ENCODE measurements at places on chromosomes 16 and 17.

DNA sequence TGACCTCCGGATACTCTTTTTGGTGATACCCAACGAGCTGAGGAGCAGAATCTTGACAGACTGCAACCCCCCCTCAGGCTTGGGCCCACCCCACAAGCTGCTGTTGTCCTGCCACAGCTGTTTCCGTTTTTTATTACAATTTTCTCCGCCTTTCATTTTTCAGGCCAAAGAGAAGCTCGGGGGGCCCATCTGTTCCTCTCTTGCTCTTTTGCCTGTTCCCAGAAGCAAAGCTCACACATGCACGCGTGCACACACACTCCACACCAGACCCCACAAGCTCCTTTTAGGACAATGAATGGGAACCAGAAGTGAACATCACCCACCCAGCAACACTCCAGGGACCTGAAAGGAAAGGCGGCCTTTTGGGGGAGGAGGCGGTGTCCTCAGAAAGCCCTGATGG lies 16.3 kb downstream of the SOX9 start:
- DNase-seq: no peak

- DNase-seq: no peak
Observed at GRCh38 chr17:73791631-73792030, 147.4 kb upstream of the SDK2 start.

- DNase-seq: no peak
Observed at GRCh38 chr17:78735832-78736525, 46.1 kb downstream of the CYTH1 start.

DNA sequence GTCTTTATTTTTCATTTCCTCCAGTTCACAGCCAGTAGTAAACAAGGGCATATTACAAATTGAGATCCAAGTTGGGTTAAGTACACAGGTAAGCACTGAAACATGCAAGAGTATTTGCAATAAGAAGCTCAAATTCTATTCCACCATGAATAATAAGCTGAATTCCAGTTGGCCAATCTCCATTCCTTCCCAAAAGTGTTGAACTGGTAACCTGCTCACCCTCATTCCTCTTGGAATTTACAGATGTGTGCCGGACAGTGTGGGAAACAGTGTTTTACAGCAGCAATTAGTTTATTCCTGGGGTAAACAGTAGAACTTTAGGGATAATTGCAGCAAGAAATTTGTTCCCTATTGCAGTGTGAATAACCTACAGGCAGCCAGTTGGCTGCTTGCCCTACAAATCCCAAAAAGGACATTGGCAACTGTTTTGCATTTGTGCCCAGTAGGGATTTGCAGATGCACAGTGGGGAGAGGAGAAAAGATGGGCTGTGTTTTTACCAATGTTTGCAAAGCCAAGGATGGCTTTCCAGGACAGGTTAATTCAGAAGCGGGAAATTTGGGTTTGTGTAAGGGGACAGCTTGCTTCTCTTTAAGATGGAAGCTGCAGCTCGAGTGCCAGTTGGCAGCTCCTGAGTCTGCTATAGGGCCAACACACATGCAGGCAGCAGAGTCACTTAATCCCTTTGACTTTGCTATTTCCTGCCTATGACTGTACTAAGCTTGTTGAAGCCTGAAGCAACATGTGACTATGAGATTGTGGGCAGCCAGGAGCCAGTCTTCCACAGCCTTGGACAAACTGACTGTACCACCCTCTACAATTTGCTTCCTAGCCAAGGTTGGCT lies 318.9 kb downstream of the MAP2K6 start:
- DNase-seq: no peak

DNA sequence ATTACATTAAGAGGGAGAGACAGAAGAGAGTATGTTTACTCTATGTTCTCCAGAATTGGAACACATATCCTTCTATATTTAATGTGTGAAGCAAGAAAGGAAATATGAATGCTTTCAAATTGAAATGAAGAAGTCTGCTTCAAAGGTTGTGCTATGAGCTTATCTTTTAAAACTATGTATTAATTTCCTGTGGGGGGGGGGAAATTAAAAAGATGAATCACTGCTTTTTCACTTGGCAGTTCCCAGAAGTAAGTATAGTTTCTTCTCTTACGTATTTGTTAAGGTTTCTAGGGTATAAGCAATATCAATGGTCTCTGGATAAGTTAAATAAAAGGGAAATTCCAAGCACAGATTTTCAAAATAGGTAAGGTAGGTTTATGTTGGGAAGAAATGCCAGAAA lies 7.0 kb downstream of the TERF2 start:
- no peak for DNase-seq

DNA sequence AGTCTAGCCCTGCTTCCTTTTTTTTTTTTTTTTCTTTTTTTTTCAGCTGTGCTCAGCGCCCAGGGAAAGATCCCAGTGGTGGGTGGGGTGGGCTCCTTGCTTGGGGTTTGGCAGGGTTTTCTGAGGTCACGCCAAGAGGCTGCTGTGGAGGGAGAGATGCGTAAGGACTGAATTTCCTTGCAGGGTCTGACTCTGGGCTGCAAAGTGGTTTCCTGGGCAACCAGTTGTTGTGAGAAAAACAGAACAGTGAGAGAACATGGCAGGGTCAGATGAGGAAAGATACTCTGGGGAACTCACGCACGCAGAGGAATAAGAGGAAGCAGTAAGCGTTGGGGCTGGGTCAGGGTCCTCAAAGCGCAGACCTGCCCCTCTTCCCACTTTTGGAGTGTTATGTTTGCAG lies 119.5 kb downstream of the IRF8 start:
- DNase-seq: no peak

DNA sequence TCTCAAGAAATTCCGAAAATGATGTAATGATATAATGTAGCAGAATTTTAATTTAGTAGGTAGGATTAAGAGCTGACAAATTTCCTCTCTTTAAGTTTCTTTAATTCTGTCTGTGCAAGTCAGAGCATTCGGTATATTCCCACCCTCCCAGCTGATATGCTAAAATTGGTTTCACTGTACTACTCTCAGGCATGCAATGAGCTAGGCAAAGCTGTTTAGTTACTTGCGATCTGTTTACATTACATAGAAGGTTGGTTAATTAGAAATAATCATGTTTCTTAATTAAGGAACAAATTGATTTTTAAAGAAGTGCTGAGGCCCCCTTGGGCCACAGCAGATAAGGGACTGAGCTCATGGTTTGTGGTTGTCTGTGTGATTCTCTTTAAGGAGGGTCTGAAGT lies 432.8 kb upstream of the HSBP1 start:
- DNase-seq: no peak

GRCh38 chr17:68535922-68536321 lies 23.7 kb downstream of the PRKAR1A start:
- no peak for DNase-seq

GRCh38 chr17:14038206-14038605 lies 31.1 kb upstream of the COX10 start:
- no peak for DNase-seq

GRCh38 chr16:27640277-27640600 lies 90.3 kb downstream of the KATNIP start:
- no peak for DNase-seq

- no peak for DNase-seq
Observed at GRCh38 chr17:5931616-5932015, 138.6 kb upstream of the WSCD1 start.

GRCh38 chr16:66258916-66259845 lies 107.3 kb upstream of the CDH5 start:
- no peak for DNase-seq

- no peak for DNase-seq
Observed at GRCh38 chr16:19840524-19841110, 44.0 kb downstream of the GPRC5B start.

DNA sequence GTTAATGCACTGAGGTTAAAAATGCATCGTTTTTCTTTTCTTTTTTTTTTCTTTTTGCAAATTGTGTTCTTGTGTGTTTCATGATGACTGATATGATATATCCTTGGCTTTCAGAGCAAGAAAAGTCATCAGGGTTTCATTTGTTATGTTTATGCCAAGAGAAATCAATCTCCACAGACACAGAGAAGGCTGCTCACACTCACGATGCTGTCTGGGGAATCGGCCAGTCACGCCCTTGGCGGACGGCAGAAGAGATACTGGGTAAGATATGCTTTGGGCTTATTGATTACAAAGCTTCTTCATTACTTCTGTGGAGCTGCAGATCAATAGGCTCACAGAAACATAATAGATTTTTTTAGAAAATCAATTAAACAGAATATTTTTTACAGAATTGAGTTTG lies 42.2 kb upstream of the TNRC6C start:
- DNase-seq: no peak

- no peak for DNase-seq
Observed at GRCh38 chr16:68751160-68751559, 14.1 kb downstream of the CDH1 start.

- no peak for DNase-seq
Observed at GRCh38 chr17:63120406-63120805, 154.4 kb downstream of the TANC2 start.

GRCh38 chr17:189444-189843 lies 8.0 kb upstream of the DOC2B start:
- DNase-seq: no peak

DNA sequence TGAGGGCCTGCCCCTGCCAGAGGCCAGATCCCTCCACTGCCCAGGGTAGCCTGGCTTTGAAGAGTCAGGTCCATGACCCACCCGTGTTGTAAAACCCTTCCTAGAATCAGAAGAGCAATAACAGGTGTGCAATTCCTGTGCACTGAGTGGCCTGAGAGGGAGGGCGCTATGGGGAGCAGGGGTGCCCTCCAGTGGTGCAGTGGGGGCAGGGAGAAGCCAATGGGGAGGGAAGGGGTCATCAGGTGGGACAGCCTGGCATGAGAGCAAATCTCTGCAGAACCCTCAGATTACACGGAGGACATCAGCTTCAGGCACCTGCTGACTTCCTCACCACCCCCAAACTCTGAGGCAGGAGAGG lies 72.9 kb upstream of the ZNF469 start:
- DNase-seq: no peak

DNA sequence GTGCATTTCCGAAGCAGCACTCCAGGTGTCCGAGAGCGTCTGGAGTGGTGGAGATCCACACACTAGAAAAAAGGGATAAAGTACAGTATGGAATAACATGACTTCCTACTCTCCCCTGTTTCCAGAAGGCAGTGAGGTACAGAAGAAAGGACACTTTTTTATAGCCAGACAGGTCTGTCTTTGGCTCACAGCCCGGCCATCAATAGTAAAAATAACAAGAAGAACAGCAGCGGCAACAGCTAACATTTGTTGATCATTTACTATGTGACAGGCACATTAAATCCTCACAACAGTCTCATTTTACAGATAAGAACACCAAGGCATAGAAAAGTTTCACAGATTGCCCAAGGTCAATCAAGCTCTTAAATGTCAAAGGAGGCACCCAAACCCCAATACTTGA lies 16.2 kb downstream of the DYNLRB2 start:
- DNase-seq: no peak

GRCh38 chr17:55772086-55772485 lies 21.2 kb downstream of the PCTP start:
- no peak for DNase-seq

DNA sequence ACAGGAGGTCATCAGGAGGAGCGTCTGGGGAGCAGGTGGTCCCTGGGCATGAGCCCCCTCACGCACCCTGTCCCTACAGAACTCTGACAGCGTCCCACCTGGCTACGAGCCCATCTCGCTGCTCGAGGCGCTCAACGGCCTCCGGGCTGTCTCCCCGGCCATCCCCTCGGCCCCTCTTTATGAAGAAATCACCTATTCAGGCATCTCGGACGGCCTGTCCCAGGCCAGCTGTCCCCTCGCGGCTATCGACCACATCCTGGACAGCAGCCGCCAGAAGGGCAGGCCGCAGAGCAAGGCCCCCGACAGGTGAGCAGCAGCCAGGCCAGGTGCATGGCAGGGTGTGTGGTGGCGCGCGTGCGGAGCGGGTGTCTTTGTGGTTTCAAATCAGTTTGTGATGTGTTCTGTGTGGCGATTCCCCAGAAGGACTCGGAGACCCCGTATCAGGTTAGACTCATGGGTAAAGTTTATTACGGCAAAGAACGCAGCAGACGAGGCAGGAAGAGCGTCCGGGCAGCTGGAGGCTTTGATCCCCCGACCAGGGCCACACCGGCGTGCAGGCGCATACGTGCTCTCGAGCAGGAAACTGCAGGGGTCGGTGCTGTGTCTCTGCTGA lies 11.8 kb upstream of the NUDT16L1 start:
- no peak for DNase-seq

- DNase-seq: peak; percentile 42
Observed at GRCh38 chr17:27489045-27489715, 32.9 kb downstream of the KSR1 start.

DNA sequence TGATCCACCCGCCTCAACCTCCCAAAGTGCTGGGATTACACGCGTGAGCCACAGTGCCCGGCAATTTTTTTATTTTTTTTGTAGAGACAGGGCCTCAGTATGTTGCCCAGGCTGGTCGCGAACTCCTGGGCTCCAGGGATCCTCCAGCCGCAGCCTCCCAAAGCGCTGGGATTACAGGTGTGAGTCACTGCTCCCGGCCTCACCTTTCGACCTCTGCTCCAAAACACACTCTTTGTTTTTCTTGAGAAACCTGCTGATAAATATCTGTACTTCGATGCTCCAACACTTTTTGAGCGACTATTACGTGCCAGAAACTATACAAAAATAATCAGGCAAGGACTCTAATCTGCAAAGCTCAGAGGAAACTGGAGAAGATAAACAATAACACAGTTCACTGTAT lies 1.0 kb downstream of the MED1 start:
- no peak for DNase-seq

DNA sequence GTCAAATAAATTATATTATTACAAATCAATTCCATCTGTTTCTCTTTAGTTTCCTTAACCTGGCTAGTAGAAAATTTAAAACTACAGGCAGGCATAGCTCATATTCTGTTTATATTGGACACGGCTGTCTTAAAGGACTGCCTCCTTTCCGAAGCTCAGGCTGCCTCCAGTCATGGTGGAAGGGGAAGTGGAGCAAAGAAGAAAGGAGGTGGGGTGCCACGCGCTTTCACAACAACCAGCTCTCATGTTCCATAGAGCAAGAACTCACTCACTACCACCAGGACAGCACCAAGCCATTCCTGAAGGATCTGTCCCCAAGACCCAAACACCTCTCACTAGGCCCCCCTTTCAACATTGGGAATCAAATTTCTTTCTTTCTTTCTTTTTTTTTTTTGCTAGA lies 149.3 kb upstream of the KCNJ18 start:
- no peak for DNase-seq
